ENCODE measurements at places on chromosomes 3 and 15. TPM values are rescaled to one million over a fixed set of nuclear protein-coding genes. Genes with fewer than 3 reads are reported as not detected.

GP5 gene
- total RNA-seq = 2.5 TPM

P3H2 gene
- total RNA-seq = not detected

CHST2 gene
- total RNA-seq = 2.7 TPM

PHLDB2 gene
- 12.9 TPM for total RNA-seq

GOLGA8Q gene
- total RNA-seq = not detected

CHL1 gene
- not detected for total RNA-seq

FETUB gene
- not detected for total RNA-seq

ZNF148 gene
- total RNA-seq = 35.9 TPM

IRAK2 gene
- total RNA-seq = 1.6 TPM

GOLGA8B gene
- 342 TPM for total RNA-seq

DNA sequence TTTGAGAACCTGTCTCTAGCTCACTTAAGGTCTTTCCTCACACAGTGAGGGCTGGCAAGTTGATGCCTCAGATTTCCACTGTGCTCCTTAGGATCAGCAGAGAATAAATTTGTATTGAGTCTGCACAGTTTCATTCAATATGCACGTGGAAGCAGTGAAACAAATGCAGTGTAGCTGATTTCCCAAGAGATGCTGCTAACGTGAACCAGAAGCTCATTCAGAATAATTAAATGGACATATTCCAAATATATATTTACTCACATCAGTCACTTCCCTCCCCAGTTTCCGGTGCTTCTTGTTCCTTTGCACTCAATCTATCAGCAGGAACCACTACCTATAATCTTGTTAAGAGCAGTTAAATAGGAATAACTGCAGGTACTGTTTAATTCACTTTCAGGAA lies 86.1 kb downstream of the UNC13C start:
- DNase-seq = no peak

DNA sequence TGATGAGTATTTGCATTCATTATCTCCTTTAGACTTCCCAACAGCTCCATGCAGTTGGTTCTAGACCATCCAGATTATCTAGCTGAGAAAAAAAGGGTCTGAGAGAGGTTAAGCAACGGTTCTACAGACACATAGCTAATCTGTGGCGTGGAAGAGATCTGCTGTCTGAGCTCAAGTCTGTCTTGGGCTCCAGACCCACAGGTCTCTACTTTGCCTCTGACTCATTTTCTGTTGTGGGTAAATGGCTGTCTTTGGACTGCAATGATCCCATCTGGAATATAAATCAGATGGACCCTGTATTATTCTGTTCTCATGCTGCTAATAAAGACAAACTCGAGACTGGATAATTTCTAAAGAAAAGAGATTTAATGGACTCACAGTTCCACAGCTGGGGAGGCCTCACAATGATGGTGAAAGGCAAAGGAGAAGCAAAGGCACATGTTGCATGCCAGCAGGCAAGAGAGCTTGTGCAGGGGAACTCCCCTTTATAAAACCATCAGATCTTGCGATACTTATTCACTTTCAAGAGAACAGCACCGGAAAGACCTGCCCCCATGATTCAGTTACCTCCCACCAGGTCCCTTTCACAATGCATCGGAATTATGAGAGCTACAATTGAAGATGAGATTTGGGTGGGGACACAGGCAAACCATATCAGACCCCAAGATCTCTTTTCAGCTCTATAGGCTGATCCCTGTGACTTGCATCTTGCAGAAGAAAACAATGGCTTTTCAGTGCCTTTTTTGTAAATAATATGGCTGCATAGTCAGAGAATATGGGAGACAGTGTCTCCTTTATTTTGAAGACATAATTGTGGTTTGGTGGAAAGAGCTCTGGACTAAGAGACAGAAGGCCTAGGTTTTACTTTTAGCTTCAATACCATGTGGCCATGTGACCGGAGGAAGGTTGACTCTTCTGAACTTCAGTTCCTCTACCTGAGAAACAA lies 24.7 kb downstream of the CEMIP start:
- DNase-seq = no peak

- DNase-seq = no peak
Measured at GRCh38 chr15:85619992-85620689, 174.6 kb downstream of the KLHL25 start.

GRCh38 chr3:60669636-60670035 lies 581.6 kb downstream of the FHIT start:
- DNase-seq = no peak

DNA sequence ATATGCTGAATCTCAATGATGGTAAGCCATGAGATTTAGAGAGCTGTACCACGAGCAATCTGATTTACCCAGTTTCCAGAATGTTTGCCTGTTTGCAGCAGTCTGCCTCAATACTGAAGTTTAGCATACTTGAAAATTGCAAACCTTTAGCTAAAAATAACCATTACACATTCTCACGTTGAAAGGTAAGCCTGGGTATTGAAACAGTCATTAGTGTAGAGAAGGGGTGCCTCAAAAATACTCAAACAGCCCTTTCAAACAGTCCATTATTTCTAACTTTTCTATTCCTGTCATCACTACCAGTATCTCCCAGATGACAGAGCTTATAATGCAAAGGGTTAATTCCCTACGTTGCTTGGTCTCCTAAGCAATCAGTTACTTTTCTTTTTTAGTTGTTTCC lies 111.8 kb upstream of the MBNL1 start:
- DNase-seq = no peak

DNA sequence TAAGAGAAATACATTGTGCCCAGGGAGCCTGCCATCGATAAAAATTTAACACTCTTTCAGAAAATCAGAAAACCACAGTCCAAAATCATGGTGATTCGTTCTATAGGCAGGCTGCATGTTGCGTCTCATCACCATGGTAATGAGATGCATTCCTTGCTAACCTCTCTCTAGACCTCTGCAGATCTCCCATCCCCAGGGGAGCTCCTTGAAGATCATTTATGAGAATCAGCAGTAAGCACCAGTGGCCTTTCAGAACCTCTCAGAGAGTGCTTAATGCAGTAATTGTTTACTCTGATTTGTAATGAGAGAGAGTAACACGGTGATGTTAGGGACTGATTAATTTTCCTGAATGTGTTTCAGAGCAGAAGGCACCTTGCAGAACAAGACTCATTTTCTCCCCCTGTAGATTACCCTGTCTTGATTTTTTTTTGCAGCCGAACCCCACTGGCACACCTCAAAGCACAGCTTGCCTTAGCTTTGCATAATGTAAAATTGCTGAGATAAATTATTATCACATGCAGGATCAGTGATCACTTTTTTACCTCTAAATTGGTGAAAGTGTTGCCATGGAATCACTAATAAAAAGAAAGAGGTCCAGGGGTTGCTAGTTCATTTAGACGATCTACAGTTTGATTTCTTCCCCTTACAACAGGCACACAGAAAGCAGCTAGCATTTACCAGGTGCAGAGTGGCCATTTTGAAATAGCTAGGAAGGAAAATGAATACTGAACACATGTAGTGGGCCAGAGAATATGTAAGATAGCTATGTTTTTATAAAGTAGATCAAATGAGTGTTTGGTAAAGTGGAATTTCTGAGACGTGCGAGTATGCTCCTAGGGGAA lies 98.9 kb upstream of the CHL1 start:
- no peak for DNase-seq

DNA sequence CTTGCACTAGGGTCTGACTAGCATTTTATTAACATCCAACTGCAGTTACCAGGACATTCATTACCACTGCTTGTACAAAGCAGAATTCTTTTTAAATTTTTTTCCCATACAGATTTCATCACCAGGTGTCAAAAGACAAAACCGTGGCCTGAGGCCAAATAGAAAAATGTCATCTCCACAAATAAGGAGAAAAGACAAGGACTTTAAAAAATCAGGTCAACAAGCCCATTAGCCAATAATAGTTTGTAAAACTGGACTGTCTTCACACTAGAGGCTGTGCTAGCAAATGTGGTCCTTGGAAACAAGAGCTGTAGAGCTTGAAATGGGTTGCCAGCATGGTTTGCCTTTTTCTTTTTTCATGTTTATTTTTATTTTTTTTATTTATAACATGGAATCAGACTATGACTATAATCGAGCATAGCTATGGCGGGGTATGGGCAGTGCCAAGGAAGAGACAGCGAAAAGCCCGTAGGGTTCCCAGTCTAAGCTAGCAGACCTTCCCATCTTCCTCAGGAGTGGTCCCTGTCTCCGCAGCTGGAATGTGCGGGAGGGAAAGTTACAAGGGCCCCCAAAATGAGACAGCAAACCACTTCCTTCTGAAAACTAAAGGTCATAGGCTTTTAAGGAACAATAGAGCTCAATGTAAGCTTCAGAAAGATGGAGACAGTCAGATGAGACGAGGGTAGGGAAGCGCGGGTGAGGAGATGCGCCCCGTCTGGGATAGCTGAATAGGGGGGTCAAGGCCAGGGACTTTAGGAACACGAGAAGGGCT lies 1.5 kb downstream of the PTPN9 start:
- DNase-seq = no peak

DNA sequence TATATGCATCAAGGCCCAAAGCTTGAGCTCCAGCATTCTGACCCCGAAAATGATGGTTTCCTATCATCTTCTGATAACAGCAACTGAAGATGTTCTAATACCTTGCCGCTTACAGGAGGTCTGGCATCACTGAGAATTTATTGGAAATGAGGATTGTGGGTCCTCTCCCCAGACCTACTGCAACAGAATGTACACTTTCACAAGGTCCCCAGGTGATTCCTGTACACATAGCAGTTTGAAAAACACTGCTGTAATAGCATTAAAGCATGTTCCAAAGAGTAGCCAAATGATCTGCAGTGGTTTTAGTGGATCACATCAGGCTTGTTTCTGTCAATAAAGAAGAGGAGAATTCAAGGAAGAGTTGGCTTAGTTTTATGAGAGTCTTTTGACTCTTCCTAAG lies 11.3 kb downstream of the TGFBR2 start:
- DNase-seq = no peak

- no peak for DNase-seq
Measured at GRCh38 chr15:59998305-59998949, 5.7 kb upstream of the FOXB1 start.

DNA sequence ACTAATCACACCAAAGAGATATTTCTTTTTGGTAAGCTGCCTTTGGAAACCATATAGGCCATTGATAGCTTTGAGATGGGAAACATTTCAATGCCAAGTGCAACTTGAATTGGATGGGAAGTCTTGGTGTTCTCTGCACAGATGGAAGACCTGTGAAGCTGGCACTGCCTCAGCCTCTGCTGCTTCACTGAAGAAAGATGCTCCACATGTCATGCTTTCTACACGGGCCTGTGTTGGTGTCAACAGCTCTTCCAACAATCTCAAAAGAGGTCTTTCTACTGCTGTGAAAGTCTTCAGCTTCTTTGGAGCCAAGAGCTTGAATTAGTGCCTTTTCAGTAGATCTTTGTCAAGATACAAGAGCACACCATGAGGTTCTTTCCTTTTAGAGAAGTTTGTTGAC lies 169.0 kb downstream of the SPATA16 start:
- DNase-seq = no peak

DNA sequence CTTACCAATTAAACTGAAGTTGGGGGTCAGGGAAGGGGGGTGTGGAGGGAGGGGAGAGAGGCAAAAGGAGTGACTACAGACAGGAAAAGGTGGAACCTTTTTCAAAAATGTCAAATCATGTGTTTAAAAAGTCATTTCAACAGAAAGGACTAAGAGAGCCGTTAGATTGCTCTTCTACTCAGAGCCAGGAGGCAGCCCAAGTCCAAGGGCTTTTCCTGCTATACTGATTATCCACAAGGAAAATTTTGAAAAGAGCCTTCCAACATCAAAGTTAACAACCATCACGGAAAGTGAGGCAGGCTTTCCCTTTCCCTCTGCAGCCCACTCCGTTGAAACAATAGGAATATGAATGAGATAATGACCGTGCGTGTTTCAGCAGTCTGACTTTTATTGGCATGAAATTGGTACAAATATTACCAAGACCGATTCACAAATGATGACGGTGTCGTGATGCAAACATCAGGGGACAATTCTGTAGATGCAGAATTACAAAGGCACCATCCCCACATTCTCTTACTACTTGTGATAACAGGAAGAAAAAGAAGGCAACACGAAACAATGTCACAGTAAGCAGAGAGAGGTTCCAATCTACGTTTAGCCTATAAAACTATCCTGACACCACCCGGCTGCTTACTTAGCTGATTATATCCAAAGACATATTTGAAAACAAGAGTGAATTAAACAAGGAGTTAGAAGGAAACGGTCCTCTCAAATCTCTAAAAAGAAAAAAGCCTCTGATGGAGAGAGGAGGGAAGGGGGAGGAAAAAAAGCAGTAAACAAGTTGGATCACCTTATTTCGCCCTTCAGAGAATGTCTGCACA lies 453.7 kb downstream of the FOXP1 start:
- peak; percentile 74 for DNase-seq

DNA sequence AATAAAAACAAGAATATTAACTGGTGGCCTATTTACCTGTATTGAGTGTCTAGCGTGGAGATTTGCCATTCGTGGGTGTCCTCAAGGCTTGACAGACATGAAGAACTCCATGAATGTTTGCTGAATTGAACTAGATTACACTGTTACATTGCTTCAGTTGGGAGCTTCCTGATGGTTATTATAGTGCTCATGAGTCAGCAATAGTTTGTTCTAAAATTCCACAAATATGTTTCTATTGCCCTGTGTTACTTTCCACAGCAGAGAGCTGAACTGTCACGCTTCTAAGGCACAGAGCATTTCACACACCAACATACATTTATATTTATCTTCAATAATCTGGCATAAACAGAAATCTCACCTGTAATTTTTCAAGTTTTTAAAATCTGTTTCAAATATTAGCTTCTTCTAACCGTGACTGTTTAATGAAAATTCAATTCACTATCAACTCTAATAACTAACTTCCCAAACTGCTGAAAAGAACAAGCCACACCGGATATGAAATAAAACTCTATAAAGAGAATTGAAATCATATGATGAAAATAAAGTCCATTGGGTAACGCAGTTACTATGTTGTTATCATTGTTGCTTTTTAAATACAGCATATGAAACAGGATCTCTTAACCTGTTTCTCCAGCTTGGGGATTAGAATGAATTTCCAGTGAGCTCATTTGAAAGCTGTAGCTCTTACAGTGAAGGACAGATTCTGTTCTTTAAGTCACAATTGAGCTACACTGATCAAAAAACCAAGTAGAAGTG lies 61.2 kb upstream of the MCF2L2 start:
- no peak for DNase-seq

DNA sequence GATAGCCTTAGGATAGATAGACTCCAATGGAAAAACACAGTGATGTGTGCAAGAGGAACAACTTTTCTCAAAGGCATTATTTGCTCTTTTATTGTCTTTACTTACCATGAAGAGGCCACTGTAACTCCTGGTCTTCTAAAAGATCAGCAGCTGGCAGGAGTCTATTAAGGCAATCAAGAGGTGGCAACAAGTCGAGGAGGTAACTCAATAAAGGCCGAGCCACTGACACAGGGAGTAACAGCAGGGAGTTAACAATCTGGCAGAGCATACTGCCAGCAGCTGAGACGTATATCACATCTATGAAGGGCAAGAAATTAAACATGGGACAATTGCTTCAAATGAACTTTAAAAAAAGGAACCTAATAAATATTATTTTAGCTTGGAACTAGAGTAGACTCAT lies 106.2 kb downstream of the HERC1 start:
- DNase-seq = no peak
